ENCODE measurements at places on chromosomes 5 and 9. TPM values are rescaled to one million over a fixed set of nuclear protein-coding genes. Genes with fewer than 3 reads are reported as not detected.

Gene RPL35
- 736 TPM for total RNA-seq

Gene FSTL4
- total RNA-seq = 0.71 TPM

Gene SEMA5A
- 0.52 TPM for total RNA-seq

Gene MCTP1
- total RNA-seq = 28.4 TPM

Gene PLAC8L1
- 3.8 TPM for total RNA-seq

- no peaks in the 10 kb centered on the region for H3K36me3 ChIP-seq
- no peaks in the 10 kb centered on the region for H3K27me3 ChIP-seq
- H3K4me3 ChIP-seq = no peak overlapping the region
- DNase-seq = no peak
- H3K4me1 ChIP-seq = peaks cover 10% of the 10 kb centered on the region
These were observed 537.8 kb upstream of the PTGER4 start for GRCh38 chr5:40141896-40142295.

DNA sequence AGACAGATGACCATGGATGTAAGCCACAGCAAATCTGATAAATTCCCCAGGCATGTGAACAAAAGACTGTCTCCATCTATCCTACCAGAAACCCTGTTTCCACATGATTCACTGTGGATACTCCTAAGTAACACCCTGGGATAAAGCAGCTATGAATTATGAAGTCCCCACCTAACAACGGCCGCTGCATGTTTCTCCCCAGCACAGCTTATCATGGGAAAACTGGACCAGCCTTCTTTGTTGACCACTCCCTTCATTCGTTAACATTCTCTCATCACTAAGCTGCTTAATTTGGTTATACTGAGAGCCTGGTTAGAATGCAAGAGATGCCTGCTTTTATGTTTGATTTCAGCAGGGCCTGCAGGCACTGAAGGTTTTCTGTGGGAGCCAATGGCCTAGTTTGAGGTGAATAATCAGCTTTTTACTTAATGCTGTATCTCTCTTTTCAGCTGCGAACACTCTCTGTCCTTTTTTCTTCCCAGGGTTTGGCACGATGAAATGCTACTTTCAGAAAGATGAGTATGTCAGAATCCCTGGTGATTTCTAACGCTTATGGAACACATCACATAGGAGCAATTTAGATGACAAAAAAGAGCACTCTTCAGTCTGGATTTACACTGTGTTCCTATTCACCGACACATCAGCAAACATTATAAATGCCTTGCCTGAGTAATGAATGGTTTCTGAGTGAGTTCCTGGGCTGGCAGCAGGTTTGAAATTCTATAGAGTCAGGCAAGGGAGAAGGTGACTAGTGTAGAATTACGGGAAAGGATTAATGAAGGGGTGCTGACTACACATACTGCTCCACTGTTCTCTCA, 318.4 kb upstream of the ZNF608 start:
- no peaks in the 10 kb centered on the region for H3K27me3 ChIP-seq
- H3K36me3 ChIP-seq = no peaks in the 10 kb centered on the region
- H3K4me1 ChIP-seq = no peaks in the 10 kb centered on the region
- no peak overlapping the region for H3K4me3 ChIP-seq
- no peak for DNase-seq

DNA sequence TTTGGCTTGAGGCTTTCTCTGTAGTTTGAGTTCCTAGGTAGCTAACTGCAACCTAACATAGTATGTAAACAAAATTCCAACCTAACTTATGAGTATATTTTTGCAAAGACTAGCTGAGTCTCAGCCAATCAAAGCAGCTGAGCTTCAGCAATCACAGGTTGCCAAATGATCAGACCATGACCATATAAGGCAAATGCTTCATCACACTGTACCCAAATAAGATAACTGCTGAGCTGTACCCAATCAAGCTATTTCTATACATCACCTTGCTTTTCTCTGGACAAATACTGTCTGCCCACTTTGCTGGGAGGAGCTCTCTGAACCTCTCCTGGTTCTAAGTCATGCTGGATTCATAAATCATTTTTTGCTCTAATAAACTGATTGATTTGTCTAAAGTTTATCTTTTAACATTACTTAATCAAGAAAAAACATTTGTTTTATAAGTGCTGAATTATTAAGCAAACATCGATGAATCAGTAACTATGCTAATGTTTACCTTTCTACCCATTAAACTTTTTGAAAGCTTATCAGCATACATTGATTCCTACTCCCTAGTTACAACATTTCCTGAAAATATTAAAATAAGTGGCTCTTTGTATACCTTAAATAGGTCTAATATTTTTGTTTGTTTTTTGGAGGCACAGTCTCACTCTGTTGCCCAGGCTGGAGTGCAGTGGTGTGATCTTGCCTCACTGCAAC, 129.7 kb upstream of the PCA3 start:
- H3K4me1 ChIP-seq = no peaks in the 10 kb centered on the region
- DNase-seq = peak; percentile 4
- H3K36me3 ChIP-seq = no peaks in the 10 kb centered on the region
- no peak overlapping the region for H3K27ac ChIP-seq
- no peaks in the 10 kb centered on the region for H3K27me3 ChIP-seq

DNA sequence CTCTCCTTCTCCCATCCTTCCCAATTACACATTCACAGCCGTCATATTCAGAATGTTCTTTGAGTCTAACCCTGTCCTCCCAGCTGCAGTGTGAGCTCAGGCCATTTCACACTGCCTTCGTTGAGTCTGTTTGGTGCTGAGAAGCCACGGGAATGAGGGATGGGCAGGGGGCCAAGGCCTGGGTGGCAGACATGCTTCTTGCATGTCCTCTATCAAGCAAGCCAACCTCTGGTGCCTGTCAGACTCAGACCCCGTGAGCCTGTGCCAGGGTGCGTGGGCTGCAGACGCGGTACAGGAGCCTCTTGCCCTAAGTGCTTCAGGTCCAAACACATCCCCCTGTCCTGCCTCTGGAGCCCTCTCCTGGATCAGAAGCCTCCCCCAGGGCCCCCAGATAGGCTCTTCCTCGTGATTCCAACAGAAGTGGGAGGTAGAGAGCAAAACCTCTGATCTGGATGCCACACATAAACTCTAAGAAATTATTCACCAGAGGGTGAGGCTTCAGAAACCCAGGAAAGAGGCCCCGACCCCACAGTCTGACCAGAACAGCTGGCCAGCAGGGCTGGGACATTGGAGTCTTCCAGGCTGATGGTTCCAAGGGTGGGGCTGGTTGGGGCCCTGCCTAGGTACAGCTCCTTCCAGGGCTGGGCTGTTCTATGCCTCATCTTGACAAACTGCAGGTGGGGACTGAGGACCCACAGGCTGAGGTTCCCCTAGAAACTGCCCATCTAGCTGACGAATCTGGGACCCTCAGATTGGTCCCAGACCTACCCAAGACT, 46.7 kb upstream of the CDKN2AIPNL start:
- no peaks in the 10 kb centered on the region for H3K36me3 ChIP-seq
- DNase-seq = no peak
- no peaks in the 10 kb centered on the region for H3K27me3 ChIP-seq
- no peak overlapping the region for H3K4me3 ChIP-seq

GRCh38 chr9:18237776-18238175, 236.2 kb upstream of the ADAMTSL1 start:
- no peaks in the 10 kb centered on the region for H3K27me3 ChIP-seq
- peak overlapping the region; percentile 88 for H3K27ac ChIP-seq
- H3K4me1 ChIP-seq = peaks cover 27% of the 10 kb centered on the region
- no peak for DNase-seq
- peak overlapping the region; percentile 53 for H3K4me3 ChIP-seq

GRCh38 chr9:92439921-92440750, 15.9 kb upstream of the OMD start:
- H3K27ac ChIP-seq = no peak overlapping the region
- no peak for DNase-seq
- H3K36me3 ChIP-seq = no peaks in the 10 kb centered on the region
- no peak overlapping the region for H3K4me3 ChIP-seq
